Uterus (tissue), 4 donors: ENCODE measurements at places on chromosomes 11 and 22. TPM values are rescaled to one million over a fixed set of nuclear protein-coding genes. Genes with fewer than 3 reads are reported as not detected.

DNA sequence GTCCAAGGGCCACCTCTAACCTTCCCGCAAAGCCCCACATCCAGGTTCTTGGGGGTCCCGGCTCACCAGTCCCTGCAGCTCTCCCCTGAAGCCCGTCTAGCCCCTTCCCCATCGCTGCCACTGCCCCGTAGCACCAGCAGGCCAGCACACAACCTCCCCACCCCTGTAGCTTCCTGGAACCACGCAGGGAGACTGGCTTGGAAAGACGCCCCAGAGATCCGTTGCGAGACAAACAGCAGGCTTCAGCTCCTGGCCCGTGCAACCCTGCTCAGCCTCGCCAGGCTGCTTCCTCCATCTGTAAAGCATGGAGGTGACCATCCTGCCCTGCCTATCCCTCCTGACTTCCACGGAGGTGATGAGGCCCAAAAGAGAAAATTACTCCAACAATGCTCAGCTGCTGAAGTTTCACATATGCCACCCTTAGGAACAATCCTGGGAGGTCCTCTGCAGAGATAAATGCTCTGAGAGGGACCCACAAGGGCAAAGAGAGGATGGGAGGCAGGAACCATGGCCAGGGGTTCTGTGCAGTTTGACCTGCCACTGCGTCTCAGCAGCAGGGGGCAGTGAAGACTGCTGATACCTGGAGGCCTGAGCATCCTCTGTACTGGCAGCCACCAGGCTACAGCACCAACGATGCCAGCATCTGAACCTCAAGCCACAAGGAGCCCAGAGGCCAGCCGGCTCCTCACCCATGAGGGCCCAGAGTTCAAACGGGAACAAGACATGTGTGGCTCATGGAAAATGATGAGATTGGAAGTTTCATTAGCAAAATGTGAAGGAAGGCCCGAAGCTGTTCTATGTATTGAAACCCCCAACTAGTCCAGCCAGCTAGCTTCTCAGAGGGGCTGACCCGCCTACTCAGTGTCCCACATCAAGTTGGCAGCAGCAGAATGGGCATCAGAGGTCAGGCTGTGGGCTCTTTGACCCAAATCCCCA lies 16.1 kb downstream of the DGCR2 start:
- no peaks in the 10 kb centered on the region for H3K36me3 ChIP-seq
- H3K4me1 ChIP-seq, result no peaks in the 10 kb centered on the region
- H3K27ac ChIP-seq, result no peak overlapping the region
- no peak overlapping the region for H3K4me3 ChIP-seq
- H3K27me3 ChIP-seq, result no peaks in the 10 kb centered on the region
- no peak for DNase-seq

DNA sequence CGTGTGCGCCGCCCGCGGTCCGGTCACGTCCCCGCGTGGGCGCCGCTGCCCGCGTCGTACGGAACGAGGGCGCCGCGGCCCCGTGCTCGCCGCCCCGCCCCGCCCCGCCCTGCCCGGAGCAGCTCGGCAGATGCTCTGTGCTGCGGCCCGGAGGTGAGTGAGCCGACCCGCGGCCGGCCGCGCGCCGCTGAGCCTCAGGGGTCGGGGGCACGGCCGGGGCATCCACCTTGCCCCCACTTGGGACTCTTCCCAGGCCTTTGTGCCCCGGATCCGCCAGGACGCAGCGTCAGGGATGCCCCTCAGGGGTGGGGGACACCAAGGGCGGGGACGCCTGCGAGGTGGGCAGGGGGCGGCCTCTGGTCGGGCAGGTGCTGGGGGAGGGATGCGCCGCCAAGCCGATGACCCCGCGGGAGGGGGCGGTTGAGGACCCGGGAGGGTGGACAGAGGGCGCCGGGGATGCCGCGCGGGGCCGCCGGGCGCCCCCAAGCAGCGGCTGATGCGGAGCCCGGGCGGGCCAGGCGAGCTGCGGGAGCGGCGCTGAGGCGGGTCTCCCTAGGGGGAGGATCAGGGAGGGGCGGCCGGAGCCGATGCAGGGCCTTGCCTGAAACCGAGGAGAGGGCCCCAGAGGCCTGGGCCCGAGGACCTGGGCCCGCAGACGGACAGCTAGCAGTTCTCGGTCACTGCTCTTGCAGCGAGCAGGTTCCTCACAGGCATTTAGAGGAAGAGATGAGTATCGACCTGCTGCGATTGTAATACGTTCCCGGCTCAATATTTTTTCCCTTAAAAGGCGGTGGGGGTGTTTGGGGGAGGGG lies at the start of gene GNAZ:
Gene GNAZ (plus strand): TSS at position 102 of the 812 bp plus-strand sequence. CDS start 25,177 bp downstream, outside the sequence.
- no peak within 1 kb of the TSS for H3K27ac ChIP-seq
- DNase-seq, result peak; percentile 19
- H3K4me3 ChIP-seq, result peak within 1 kb of the TSS; percentile 77
- H3K27me3 ChIP-seq, result no peaks in the 10 kb centered on the region
- H3K36me3 ChIP-seq, result no peaks in the 10 kb centered on the region
- H3K4me1 ChIP-seq, result no peaks in the 10 kb centered on the region

DNA sequence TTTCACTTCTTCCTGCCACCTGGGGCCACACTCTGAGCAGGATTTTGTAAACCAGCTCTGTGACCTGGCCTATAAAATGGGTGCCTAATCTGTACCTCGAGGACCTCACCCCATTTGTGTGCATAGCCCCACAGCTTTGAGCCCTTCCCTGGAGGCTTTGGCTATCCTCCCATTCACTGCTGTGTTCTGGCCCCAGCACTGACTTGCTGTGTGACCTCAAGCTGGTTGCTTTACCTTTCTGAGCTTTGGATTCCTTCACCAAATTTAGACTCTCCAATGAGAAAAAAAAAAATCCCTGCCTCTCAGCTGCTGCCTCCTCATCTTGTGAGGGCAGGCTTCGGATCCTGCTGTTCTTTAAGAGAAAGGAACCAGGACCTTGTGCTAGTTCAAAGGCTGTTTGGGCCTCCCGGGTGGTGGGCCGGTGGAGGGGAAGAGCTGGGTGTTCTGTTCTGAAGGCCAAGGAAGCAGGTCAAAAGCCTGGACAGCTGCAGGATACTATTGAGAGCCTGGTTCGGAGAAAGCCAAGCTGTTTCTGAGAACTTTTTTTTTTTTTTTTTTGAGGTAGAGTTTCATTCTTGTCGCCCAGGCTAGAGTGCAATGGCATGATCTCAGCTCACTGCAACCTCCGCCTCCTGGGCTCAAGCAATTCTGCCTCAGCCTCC lies 1.1 kb upstream of the PYGM start:
- H3K4me1 ChIP-seq, result peaks cover 9% of the 10 kb centered on the region
- no peaks in the 10 kb centered on the region for H3K36me3 ChIP-seq
- H3K27me3 ChIP-seq, result no peaks in the 10 kb centered on the region
- peak overlapping the region; percentile 77 for H3K27ac ChIP-seq
- no peak for DNase-seq

DNA sequence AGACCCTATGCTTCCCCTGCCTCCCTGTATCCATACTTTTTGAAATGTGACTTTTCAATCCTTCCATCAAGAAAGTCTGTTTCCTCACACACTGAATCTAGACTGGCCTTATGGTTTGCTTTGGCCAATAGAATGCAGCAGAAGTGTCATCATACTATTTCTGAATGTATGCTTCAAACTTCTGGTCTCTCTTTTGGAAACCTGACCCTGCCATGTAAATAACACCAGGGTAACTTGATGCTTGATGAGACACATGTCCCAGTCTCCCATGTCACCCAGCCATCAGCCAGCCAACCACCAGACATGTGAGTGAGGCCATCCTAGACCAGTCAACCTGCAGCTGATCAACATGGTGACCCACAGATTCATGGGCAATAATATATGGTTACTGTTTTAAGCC lies 29.7 kb upstream of the CAVIN3 start:
- H3K36me3 ChIP-seq, result no peaks in the 10 kb centered on the region
- no peaks in the 10 kb centered on the region for H3K27me3 ChIP-seq
- no peak for DNase-seq
- no peak overlapping the region for H3K27ac ChIP-seq

DNA sequence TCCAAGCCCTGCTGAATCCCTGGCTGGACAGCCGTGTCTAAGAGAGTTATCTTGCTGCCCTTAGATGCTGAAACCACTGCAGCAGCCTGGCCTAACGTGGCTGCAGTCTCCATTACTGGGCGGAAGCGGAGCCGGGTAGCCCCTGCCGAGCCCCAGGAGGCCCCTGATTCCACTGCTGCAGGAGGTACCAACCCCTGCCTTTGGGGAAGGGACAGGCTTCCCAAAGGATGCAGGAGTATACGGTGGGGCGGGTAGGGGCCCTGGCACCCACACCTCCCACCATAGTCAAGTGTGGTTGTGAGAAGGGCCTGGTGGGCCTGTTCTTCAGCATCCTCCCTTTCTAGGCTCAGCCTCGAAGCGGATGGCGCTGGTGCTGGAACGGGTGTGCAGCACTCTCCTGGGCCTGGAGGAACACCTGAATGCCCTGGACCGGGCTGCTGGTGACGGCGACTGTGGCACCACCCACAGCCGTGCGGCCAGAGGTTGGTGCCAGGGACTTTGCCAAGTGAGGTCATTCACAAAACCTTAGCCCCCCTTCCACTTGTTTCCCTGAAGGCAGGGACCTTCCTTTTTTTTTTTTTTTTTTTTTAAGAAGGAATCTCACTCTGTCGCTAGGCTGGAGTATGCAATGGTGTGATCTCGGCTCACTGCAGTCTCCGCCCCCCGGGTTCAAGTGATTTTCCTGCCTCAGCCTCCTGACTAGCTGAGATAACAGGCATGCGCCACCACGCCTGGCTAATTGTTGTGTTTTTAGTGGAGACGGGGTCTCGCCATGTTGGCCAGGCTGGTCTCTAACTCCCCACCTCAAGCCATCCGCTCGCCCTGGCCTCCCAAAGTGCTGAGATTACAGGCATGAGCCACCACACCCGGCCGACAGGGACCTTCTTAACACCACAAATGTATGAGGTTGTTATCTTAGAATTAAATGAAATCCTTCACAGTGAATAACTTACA lies 11.0 kb downstream of the TKFC start:
- DNase-seq, result no peak
- no peak overlapping the region for H3K27ac ChIP-seq
- no peaks in the 10 kb centered on the region for H3K36me3 ChIP-seq
- no peak overlapping the region for H3K4me3 ChIP-seq
- H3K27me3 ChIP-seq, result no peaks in the 10 kb centered on the region
- no peaks in the 10 kb centered on the region for H3K4me1 ChIP-seq

DNA sequence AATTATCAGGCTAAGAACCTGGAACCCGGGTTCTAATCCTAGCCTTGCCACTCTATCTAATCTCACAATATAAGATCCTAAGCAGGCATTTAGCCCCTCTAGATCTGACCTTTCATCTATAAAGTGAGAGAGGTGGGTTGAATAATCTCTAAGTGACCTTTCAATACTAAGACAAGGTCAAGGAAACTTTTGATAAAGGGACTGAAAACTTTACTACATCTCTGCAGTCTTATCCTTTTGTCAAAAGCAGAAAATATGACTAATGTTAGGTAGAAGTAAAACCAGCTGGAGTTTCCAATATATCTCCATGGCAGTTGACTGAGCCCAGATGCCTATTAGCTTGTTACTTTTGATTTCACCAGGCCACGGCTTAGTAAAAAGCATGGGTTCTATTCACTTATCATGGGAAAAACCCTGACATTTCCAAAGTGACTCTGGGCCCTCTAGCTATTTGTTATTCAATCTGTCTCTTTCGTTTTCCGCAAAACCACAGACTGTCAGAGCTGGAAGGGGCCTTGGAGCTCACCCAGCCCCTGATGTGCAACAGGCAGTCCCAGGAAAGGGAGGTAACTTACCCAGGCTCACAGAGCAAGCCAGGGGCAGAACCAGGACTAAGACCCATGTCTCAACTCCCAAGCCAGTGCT lies 75.8 kb downstream of the RAB30 start:
- no peaks in the 10 kb centered on the region for H3K27me3 ChIP-seq
- H3K4me3 ChIP-seq, result no peak overlapping the region
- no peaks in the 10 kb centered on the region for H3K36me3 ChIP-seq
- peak overlapping the region; percentile 72 for H3K27ac ChIP-seq

DNA sequence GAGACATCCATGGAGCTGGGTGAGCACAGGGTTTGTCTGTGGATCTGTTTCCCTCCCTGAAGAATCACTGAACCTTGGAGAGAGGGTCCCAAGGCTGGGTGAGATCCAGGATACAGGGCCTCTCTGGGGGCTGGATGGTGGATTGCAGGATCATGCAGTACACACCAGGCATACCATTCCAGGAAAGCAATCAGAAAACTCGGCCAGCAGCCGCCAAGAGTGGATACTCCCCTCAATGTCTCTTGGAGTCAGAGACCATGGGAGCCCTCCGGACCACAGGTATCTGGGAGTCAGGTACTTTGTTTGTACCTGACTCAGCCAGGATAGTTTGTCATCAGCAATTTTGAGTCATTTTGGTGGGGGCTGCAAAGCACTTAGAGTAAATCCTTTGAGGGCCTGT lies 14.6 kb upstream of the SYT13 start:
- H3K27ac ChIP-seq, result no peak overlapping the region
- no peak overlapping the region for H3K4me3 ChIP-seq
- no peaks in the 10 kb centered on the region for H3K4me1 ChIP-seq
- DNase-seq, result no peak
- H3K36me3 ChIP-seq, result no peaks in the 10 kb centered on the region

DNA sequence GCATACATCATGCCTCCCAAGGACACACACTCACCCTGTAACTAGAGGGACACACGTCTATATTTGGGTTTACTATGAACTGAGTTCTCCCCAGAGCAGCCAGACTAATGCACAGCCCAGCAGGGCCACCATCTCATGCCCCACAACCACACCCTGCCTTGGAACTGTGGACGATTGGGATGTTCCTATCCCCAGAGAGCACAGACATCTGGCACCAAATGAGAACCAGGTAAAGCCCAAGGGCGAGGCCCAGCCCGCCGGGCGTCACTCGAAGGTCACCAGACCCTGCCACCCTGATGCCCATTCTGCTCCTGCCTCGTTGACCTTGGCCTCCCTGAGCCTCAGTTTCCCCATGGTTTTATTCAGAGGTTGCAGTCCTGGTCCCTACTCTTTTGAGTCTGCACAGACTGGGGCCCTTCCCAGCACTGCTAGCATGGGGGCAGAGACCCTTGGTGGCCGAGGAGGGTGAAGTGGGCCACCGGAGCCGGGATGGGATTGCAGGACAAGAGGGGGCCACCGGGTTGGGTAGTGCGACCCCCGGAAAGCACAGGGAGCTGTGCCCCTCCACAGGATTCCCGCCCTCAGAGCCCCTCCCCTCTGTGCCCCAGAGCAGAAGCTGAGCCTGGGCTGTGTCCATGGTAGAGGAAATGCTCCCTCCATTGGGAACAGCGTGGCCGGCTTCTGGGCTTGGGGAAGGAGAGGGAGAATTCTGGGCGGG lies 56.8 kb downstream of the IGLL5 start:
- no peaks in the 10 kb centered on the region for H3K36me3 ChIP-seq
- DNase-seq, result no peak
- no peak overlapping the region for H3K4me3 ChIP-seq
- H3K27ac ChIP-seq, result no peak overlapping the region
- H3K4me1 ChIP-seq, result no peaks in the 10 kb centered on the region

NARS2 gene
- 15.6 TPM for total RNA-seq

SPDYC gene
- total RNA-seq, result not detected

SPTY2D1 gene
- 16.5 TPM for total RNA-seq
